Thoracic aorta (tissue), 2 donors: ENCODE measurements at places on chromosomes 7 and 10. TPM values are rescaled to one million over a fixed set of nuclear protein-coding genes. Genes with fewer than 3 reads are reported as not detected.

The ADCYAP1R1 gene
- 1.4 TPM for total RNA-seq

The NPVF gene
- not detected for total RNA-seq

The NEUROG3 gene
- not detected for total RNA-seq

The PNLIP gene
- 1.7 TPM for total RNA-seq

The INSYN2A gene
- not detected for total RNA-seq

- H3K4me3 ChIP-seq = no peak overlapping the region
- H3K4me1 ChIP-seq = no peaks in the 10 kb centered on the region
- no peaks in the 10 kb centered on the region for H3K36me3 ChIP-seq
- H3K27me3 ChIP-seq = no peaks in the 10 kb centered on the region
- H3K27ac ChIP-seq = no peak overlapping the region
- DNase-seq = no peak
Observed at GRCh38 chr7:120394595-120394994, 121.6 kb downstream of the KCND2 start.

- H3K27ac ChIP-seq = no peak overlapping the region
- no peak overlapping the region for H3K4me3 ChIP-seq
- no peaks in the 10 kb centered on the region for H3K27me3 ChIP-seq
- no peak for DNase-seq
- H3K36me3 ChIP-seq = no peaks in the 10 kb centered on the region
Observed at GRCh38 chr7:129650056-129650758, 38.7 kb downstream of the NRF1 start.

DNA sequence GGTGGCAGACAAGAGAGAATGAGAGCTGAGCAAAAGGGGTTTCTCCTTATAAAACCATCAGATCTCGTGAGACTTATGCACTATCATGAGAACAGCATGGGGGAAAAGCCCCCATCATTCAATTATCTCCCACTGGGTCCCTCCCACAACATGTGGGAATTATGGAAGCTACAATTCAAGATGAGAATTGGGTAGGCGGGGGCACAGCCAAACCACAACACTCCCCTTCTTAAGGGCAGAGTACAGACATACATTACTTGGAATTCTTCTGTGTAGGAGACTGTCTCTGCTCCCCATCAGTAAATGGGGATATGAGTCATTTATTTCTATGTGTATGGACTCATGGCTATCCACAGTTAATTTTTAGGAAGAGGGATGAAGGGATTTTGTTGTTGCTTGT, 31.2 kb downstream of the FAM171A1 start:
- no peaks in the 10 kb centered on the region for H3K27me3 ChIP-seq
- no peaks in the 10 kb centered on the region for H3K36me3 ChIP-seq
- no peak overlapping the region for H3K27ac ChIP-seq

- no peaks in the 10 kb centered on the region for H3K27me3 ChIP-seq
- no peak for DNase-seq
- H3K27ac ChIP-seq = no peak overlapping the region
- H3K4me3 ChIP-seq = no peak overlapping the region
- no peaks in the 10 kb centered on the region for H3K36me3 ChIP-seq
- no peaks in the 10 kb centered on the region for H3K4me1 ChIP-seq
Observed at GRCh38 chr10:60236869-60237524, 152.7 kb downstream of the ANK3 start.

DNA sequence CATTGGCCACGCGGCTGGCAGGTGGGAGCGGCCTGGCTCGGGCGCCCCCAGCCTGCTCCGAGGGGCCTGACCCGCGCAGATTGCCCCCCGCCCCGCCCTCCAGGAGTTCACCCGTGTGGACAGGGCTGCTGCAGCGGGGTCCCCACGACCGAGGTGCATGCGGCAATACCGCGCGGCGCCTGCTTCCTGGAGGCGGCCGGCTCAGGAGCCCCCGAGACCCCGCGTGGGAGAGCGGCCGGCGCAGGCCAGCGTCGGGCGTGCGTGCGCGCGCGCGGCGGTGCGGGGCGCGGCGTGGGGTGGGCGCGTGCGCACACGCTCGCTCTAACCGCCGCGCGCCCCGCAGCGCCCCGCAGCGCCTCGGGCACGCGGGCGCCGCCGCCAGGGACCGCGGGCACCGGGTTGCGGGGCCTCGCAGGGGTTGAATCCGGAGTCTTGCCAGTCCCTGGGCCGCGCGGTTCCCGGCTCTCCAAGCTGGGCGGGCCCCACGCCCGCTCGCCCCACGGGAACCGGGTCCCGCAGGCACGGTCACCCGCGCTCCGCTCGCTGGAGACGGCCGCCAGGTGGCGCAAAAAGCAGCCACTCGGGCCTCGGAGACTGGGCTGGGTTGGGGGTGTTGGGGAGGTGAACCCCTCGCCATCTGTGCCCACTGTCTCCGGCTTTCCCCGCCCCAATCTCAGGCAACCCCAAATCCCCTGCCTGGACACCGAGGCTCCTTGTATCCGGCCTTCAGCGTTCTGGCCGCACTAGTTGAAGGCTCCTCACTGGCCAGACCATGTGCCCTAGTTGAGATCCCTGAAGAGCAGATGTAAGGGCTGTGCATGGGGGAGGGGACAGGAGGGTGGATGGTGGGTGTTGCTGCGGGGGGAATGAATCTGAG, 1.3 kb upstream of the ACHE start:
- H3K4me3 ChIP-seq = peak overlapping the region; percentile 62
- DNase-seq = no peak
- H3K27ac ChIP-seq = no peak overlapping the region
- peaks cover 8% of the 10 kb centered on the region for H3K27me3 ChIP-seq
- peaks cover 7% of the 10 kb centered on the region for H3K4me1 ChIP-seq
- no peaks in the 10 kb centered on the region for H3K36me3 ChIP-seq

DNA sequence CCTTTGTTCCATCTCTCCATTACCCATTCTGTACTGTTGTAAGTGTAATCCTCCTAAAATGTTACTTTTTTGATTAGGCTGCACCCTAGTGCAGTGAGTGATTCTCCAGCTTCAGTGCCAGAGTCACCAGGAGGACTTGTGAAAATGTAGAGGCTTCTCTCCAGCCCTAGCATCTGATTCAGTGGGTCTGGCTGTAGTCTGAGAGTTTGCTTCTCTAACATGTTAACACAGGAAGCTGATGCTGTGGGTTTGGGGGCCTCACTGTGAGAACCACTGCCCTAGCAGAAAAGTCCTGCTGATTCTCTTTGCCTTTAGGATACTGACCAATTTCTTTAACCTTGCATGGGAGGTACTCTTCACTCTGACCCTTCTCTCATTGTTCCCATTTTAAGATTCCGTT, 24.4 kb downstream of the CSGALNACT2 start:
- peaks cover 14% of the 10 kb centered on the region for H3K4me1 ChIP-seq
- H3K4me3 ChIP-seq = no peak overlapping the region
- no peak overlapping the region for H3K27ac ChIP-seq

DNA sequence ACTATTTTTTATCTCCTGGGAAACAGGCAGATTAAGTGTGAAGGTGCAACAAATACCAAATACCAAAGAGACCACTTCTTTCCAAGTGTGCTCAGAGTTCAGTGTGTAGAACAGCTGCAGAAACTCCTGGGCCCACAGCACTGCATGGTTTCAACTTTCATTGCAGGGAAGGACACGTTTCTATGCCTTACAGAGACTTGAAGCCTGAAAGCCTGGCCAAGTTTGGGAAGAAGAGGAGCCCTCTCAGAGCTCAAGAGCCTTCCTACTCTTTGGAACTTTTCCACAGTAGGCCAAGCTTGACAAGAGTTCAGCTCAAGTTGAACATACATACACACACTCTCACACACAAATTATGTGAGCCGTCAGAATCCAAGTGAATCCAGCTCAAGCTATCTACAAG, 2.5 kb downstream of the HOXA4 start:
- H3K4me3 ChIP-seq = no peak overlapping the region
- DNase-seq = no peak
- no peaks in the 10 kb centered on the region for H3K36me3 ChIP-seq
- H3K27me3 ChIP-seq = no peaks in the 10 kb centered on the region
- H3K27ac ChIP-seq = no peak overlapping the region
- H3K4me1 ChIP-seq = no peaks in the 10 kb centered on the region

GRCh38 chr10:31906039-31906438, 22.6 kb downstream of the ARHGAP12 start:
- no peak overlapping the region for H3K27ac ChIP-seq
- H3K4me1 ChIP-seq = peaks cover 14% of the 10 kb centered on the region
- H3K36me3 ChIP-seq = no peaks in the 10 kb centered on the region
- no peak overlapping the region for H3K4me3 ChIP-seq
- no peak for DNase-seq
- H3K27me3 ChIP-seq = no peaks in the 10 kb centered on the region

DNA sequence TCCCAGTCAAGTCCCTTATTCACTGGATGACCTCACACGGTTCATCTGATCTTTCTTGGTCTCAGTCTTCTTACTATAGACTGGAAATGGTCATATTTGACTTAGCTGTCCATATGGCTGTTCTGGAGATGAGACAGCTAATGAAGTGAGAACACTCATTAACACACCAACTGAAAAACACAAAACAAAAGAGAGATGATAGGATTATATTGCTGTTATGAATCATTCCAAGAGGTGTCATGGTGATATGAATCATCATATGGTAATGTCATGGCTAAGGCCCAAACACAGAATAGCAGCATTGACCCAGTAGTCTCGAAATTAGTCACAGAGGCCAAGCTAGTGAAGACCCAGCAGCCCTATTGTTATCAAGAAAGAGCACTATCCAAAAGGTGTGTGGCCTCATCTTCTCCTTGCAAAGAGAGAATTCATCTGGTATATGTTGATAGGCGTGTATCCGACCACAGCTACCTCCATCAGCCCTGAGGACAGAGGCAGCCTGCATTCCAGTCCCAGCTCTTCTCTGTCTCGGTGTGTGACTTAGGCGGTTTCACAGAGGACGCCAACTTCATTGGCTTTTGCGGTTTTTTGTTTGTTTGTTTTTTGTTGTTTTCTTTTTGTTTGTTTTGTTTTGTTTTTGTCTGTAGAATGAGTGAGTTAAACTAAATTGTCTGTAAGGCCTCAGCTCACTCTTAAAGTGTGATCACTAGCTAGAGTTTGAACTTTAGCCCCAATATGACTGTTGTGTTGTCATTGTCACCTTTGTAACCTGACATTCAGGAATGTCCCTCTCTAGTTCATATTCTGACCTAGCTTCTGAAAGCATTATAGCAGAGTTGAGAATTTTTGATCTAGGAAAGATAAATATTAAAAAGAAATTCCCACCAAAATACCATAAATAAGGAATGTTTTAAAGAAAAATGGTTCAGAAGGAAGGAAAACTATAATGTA, 97.4 kb upstream of the PDCD4 start:
- H3K36me3 ChIP-seq = no peaks in the 10 kb centered on the region
- DNase-seq = no peak
- H3K4me1 ChIP-seq = no peaks in the 10 kb centered on the region
- H3K27ac ChIP-seq = no peak overlapping the region
- no peak overlapping the region for H3K4me3 ChIP-seq
- no peaks in the 10 kb centered on the region for H3K27me3 ChIP-seq

GRCh38 chr7:78074713-78075112, 276.1 kb downstream of the PHTF2 start:
- no peaks in the 10 kb centered on the region for H3K36me3 ChIP-seq
- H3K4me1 ChIP-seq = no peaks in the 10 kb centered on the region
- DNase-seq = no peak
- no peak overlapping the region for H3K27ac ChIP-seq
- no peak overlapping the region for H3K4me3 ChIP-seq

DNA sequence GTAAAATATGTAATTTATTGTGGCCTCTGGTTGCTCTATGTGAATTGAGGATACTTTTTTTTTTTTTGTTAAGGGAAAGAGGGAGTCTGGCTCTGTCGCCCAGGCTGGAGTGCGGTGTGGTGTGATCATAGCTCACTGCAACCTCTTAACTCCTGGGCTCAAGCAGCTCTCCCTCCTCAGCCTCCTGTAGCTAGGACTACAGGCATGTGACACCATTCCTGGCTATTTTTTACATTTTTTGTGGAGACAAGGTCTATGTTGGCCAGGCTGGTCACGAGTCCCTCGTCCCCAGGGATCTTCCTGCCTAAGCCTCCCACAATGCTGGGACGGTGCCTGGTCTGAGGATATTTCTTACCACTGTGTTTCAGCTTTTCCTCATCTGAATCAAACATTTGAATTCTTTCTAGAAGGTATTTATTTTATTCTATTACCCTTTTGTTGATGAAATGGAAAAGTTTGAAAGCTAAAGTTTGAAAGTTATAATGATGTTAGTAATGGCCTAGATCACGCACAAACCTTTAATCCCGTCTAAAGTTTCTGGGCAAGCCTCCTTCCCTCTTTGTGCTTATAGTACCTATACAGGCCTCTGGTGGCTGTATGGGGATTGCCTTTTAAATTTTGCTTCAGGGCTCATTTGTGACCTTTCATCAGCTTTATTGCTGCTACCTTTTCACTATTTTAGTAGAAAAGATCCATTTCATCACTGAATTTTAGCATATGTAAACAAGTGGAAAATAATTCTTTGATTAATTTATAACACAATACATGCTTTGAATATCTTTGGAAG, 2.0 kb downstream of the IFRD1 start:
- H3K27ac ChIP-seq = peak overlapping the region; percentile 100
- peak overlapping the region; percentile 96 for H3K4me3 ChIP-seq
- H3K27me3 ChIP-seq = no peaks in the 10 kb centered on the region
- peak; percentile 16 for DNase-seq

DNA sequence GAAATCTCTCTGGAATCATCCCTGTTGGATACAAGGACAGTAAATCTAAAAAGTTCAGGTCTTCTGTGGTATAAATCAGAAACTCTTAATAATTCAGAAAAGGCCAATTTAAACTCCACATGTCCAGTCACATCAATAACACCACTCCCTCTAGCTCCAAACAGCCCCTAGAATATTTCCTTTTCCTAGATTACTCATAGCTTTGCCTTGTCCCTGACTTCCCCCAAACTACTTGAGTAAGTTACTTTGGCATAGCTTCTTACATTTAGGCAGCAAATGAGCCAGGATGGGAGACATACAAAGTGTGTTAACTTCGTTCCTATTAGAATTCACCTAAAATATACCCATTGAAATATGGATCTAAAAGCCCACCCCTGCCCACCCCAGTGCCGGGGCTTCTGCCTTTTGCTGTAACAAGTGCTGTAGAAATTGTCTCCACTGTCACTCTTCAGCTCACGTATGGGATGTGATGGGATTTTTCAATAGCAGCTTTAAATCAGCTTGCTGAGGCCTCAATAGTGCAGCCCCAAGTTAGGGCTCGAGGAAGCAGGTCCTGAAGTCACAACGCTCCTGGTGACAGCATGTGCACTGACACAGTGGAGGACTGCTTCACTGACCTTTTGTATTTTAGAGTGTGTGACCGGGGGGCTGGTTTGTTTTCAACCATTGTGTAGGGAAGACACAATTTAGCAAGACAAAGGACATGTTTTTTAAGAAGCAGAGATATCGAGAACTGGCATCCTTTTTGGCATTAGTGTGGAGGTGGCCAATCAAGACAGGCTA, 218.2 kb upstream of the KMT2E start:
- no peak overlapping the region for H3K4me3 ChIP-seq
- H3K36me3 ChIP-seq = no peaks in the 10 kb centered on the region
- no peaks in the 10 kb centered on the region for H3K4me1 ChIP-seq
- H3K27me3 ChIP-seq = no peaks in the 10 kb centered on the region
- no peak for DNase-seq

DNA sequence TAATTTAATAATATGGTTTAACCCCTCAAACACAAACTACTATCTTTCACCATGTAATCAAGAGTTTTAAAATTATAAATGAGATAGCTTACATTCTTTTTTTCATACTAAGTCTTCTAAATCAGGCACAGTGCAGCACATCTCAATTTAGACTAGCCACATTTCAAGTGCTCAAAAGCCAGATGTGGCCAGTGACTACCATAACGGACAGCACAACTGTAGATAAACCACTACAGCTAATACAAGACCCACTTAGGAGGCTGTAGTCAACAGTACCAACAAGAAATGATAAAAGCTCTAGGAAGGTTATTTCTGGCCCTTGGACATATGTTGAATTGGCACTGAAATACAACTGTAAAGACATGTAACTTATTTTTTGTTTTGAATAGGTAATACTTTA, 65.3 kb downstream of the JAZF1 start:
- DNase-seq = no peak
- H3K4me1 ChIP-seq = no peaks in the 10 kb centered on the region
- no peaks in the 10 kb centered on the region for H3K27me3 ChIP-seq
- no peak overlapping the region for H3K4me3 ChIP-seq
- no peaks in the 10 kb centered on the region for H3K36me3 ChIP-seq
